Urothelium cell line (cell line): ENCODE measurements at places on chromosomes 3 and 15.

GRCh38 chr3:133886031-133886722 is 9.5 kb downstream of the RAB6B start:
- DNase-seq: no peak

- no peak for DNase-seq
Measured at GRCh38 chr3:54906763-54907162, 21.1 kb downstream of the LRTM1 start.

- no peak for DNase-seq
Measured at GRCh38 chr3:193784822-193785221, 191.8 kb downstream of the OPA1 start.

DNA sequence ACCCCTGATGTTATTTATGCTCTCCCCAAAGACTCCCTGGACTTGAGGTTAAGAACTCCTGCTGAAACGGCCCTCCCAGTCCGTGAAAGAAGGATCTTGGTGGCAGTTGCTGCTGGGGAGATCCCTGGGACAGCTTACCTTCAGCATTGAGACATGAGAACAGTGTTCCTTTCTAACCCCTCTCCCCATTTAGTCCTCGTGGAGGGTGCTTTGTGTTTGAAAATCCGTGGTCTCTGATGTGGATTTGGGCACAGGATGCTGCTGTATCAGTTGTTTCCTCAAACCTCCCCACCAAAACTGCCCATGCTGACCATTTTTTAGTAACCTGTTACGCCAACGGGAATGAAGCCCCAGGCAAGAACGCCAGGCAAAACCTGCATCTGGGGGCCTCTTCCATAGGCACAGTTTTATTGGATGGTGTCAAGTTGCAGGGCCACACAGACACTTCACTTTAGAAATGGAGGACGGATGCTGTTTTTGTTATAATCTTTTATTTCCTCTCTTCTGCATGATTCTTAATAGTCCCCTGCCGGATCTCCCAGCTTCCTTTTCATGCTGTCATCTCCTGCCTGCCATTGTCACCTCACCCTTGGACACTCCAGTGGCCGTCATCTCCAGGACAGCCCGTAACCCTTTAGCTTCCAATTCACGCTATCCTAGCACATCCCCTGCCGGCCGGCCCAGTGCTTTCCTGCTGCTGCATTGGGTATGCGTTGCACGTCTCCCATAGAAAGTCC is 31.7 kb upstream of the CEMIP start:
- DNase-seq: no peak

GRCh38 chr15:80350941-80351610 is 53.1 kb upstream of the ARNT2 start:
- no peak for DNase-seq

GRCh38 chr3:48301800-48302166 is 31.7 kb downstream of the SPINK8 start:
- peak; percentile 40 for DNase-seq

- DNase-seq: no peak
Measured at GRCh38 chr15:37625576-37625975, 308.9 kb upstream of the TMCO5A start.
